ENCODE measurements at places on chromosomes 1 and 21.
A peak's percentile ranks its signal among the peaks of the same experiment; 100 is the strongest.

GRCh38 chr1:1832166-1832565 is 53.9 kb upstream of the NADK start:
- DNase-seq: no peak

- no peak for DNase-seq
Measured at GRCh38 chr1:29575826-29576225, 339.5 kb downstream of the PTPRU start.

GRCh38 chr21:33033094-33033951 is 7.6 kb downstream of the OLIG2 start:
- no peak for DNase-seq

DNA sequence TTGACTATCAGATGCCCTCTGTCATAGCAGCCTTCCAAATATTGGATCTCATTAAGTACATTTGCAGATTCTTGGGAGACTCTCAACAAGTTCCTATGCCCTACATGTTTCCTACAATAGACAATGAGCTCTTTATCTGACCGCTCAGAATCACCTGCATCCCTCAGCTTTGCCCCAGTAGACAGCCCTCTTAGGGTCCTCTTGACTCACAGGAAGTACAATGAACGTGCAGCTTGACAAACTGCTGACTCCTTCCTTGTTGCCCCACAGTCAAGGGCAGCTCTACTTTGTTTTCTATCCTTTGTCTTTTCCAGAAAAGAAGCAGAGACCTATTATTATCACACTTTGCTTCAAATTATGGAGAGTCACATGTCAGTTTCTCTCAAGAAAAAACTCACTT is 27.6 kb downstream of the SLC44A5 start:
- no peak for DNase-seq

DNA sequence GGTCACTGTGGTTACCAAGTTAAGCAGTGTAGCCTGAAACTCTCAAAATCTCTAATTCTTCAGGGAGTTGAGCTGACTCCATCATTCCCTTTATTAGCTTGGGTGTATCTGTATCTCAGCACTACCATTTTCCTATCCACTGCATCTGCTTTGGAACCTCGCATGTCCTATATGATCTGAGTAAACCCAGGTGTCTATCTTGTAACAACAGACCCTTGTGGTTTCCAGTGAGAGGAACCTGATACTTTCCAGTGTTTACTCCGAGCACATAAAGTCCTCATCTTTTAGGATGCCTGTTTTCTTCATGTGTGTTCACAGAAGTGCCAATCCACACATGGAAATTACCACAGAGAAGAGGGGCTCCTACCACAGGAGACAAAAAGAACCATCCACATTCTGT is 650.4 kb downstream of the LMO4 start:
- no peak for DNase-seq

DNA sequence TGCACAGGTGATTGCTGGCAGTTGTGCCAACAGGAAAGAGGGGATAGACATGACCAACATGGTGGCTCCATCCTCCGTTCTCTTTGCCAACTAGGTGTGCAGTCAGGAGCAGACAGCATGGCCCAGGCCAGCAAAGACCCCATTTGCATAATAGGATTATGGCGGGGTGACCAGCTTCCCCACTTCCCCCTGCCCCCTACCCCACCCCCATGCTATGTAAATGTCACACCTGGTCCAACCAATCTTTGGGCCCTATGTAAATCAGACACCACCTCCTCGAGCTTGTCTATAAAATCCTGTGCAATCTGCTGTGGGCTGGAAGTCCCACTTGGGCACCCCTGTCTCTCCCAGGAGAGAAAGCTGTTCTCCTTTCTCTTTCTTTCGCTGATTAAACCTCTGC is 146.0 kb downstream of the SLC30A10 start:
- no peak for DNase-seq

GRCh38 chr1:231558708-231559185 is 30.3 kb downstream of the TSNAX start:
- no peak for DNase-seq

DNA sequence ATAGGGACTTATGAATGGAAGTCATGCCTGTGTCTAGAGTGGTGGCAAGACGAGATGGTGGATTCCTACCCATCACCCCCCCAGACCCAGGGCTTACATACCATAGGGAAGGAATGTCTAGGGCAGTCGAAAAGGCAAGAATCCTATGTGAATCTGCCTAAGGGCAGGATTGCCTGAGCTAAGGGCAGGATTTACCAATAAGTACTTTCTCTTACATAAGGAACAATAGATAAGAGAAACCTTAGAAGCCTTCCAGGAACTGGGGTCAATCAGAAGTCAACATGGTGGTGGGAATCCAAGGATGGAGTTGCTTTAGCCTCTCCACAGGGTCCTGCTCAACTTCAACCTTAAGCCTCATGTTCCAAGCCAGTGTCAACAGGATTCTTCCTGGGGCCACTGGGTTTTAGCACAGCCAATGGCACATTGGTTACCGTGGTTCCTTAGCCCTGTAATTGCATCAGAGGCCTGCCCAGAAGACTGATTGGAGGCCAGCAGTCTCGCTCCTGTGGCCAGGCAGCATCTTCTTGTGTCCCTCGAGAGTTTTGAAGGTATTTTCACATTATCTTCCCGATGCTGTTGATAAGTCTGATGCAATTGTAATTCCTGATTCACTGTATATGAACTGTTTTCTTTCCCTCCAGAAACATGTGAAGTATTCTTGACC is 20.7 kb downstream of the BACE2 start:
- no peak for DNase-seq

GRCh38 chr1:108513044-108513415 is 46.9 kb upstream of the EEIG2 start:
- no peak for DNase-seq

- DNase-seq: no peak
Measured at GRCh38 chr21:42777757-42778344, 101.5 kb downstream of the WDR4 start.

GRCh38 chr1:44677201-44677766 is 2.8 kb downstream of the ARMH1 start:
- DNase-seq: no peak

DNA sequence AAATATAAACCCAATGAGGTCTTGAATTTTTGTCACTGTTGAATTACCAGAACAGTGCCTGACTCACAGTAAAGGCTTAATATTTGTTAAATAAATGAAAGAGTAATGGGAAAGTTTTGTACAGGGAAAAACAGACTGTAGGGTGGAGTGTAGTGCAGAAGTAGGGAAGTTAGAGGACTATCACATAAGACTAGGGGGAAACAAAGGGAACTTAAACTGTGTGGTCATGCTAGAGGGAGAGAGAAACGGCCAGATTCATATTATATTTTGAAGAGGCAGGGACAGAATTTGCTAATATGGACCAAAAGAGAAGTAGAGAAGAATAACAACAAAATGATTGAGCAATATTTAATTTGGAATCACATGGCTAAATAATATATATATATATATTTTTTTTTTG is 14.8 kb downstream of the CTSK start:
- DNase-seq: no peak

DNA sequence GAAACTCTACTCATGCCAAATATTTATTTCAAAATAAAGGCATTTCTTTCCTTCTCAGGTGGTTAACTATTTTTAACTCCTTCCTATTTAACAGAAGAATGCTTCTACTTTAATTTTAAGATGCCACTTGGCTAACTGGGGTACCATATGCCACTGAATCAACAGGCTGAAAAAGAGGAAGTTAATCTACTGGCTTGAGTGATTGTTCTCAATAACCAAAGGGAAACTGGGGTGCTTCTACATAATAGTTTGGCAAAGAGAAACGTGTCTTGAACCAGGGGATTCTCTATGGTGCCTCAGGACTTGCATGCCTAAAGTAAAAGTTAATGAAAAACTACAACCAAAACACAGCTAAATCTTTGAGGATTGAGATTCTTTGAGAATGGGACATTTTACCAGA is 142.6 kb downstream of the DENND1B start:
- no peak for DNase-seq

- peak; percentile 62 for DNase-seq
Measured at GRCh38 chr1:167663002-167663772, 33.2 kb downstream of the RCSD1 start.

GRCh38 chr1:12536023-12536639 is 81.9 kb downstream of the DHRS3 start:
- no peak for DNase-seq

DNA sequence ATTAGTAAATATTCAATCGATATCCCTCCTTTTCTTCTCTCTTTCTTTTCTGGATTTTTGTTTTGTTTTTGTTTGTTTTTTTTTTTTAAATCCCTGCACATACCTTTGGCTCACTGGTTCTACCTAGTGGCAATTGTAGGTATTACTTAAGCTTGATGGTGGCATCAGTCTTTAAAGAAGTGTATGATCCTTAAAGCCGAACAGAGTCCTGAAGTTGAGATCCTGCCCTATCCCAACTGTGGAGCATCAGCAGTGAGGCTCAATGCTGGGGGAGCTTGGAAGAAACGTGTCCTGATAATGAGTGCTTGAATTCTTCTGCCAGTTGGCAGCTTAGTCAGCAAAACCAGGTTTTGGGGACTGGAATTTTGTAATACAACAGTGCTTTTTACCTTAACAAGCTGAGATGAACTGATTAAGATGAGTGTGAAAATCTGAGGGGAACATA is 60.8 kb downstream of the FASLG start:
- no peak for DNase-seq

DNA sequence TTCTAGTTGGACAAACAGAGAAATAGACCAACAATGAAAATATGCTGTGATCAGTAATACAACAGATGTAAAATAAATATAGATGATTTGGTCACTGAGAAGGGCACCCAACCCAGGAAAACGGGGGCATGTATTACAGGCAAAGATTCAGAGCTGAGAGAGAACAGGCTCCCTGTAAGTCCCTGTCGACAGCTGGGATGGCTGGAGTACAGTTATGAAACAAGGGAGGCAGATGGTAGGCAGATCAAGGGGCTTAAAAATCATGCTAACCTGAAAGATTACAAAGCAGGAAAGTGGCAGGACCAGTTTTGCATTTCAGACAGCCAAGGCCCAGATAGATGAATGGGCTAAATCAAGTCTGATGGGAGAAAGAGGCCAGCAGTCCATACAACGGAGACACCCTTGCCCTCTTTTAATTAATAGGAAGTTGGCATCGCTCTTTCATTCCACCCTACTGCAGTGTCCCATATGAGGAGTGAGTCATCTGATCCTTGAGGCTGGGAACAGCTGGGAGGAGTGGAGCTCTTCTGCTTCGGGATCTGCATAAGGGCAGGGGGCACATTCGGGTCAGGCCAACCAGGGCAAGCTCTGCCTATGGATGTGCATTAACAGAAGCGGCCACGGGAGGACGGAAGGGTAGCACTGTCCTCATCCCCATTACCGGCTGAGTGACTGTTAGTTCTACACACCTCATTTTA is 171.1 kb downstream of the DAB1 start:
- no peak for DNase-seq

DNA sequence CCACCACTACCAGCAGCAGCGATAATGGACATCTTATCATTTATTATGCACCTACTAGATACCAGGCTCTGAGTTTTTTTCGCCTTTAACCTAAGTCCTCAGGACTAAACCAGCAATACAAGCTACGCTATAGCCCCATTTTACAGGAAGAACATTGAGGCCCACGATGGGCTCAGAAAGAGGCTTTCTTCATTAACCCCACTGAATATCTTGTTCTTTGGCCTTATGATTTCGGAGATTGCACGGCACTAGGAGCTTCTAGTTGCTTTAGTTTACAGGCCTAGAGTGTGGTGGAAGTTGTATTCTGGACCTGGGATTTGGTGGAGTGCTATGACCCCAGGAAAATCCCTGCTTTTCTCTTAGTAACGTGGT is 1.5 kb downstream of the SESN2 start:
- no peak for DNase-seq

DNA sequence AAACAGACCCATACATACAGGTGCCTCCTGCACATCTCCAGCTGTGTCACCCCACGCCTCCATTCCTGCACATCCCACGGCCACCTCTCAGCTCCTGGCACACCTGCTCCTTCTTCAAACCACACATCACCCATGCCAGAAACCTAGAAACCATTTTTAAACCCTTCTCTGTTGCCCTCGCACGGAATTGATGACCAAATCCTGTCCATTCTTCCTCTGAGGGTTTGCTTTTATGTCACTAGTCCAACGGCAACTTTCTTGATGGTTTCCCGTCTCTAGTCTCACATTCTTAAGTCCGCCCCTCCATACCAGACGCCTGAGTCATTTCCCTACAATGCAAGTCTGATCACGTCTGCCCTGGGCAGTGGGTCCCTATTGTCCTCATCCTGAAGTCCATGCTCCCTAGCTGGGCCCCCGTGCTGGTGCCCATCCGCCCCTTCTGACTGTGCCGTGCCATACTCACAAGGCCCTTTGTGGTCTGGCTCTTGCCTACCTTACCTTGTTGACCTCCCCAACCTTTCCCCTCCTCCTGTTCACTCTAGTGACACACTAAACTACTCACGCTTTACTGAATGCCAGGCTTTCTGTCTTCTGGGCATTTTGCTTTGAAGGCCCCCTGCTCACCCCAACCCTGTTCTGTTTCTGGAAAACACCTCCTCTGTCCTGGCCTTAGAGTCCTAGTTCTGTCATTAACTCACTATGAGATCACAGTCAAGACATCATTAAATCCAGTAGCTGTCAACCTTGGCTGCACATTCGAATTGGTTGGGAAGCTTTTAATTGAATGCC is 17.6 kb downstream of the SLC2A1 start:
- DNase-seq: no peak

DNA sequence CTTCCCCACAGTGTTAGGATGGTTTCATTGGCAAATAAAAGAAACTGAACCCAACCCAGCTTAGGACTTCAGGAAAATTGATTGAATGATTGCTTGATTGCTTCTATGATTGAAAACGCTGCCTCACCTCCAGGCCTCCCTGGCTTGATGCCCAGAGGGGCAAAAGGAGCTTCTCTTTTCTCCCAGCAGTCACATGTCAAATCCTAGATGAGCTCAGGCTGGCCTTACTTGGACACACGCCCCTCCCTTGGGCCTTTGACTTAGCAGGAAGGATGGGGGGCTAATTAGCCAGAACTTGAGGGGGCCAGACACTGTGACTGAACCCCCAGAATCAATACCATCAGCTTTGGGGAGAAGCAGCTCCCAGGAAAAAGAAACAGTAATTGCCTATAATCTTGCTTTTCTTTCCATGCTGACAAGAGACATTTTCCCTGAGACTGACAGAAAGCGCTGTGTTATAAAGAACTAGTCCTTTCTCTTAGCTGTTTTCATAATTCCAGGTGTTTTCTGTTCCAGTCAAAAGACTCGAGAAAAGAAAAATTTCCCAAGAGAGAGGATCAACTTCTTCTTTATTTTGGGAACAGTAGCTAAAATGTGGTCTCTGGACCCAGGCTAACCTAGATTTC is 50.8 kb upstream of the ATP5PO start:
- no peak for DNase-seq

DNA sequence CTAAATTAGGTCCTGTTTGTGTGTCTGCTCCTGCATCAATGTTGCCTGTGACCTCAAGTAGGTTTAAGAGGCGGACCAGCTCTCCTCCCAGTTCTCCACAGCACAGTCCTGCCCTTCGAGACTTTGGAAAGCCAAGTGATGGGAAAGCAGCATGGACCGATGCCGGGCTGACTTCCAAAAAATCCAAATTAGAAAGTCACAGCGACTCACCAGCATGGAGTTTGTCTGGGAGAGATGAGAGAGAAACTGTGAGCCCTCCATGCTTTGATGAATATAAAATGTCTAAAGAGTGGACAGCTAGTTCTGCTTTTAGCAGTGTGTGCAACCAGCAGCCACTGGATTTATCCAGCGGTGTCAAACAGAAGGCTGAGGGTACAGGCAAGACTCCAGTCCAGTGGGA is 79.9 kb downstream of the PRDM2 start:
- DNase-seq: no peak

- no peak for DNase-seq
Measured at GRCh38 chr1:3372317-3372716, 82.1 kb upstream of the ARHGEF16 start.

GRCh38 chr1:40094466-40095110 is 2.5 kb downstream of the PPT1 start:
- DNase-seq: no peak
